ENCODE measurements at places on chromosomes 7 and 10. TPM values are rescaled to one million over a fixed set of nuclear protein-coding genes. Genes with fewer than 3 reads are reported as not detected.

HOXA13 gene
- not detected for total RNA-seq

MINDY4 gene
- total RNA-seq = 4.1 TPM

- no peak for DNase-seq
Observed at GRCh38 chr10:34911661-34912205, 96.6 kb upstream of the PARD3 start.

- no peak for DNase-seq
Observed at GRCh38 chr7:127625331-127625730, 7.4 kb upstream of the PAX4 start.

GRCh38 chr7:53397911-53398310, 362.5 kb downstream of the POM121L12 start:
- no peak for DNase-seq

STYXL1 gene
- 49.0 TPM for total RNA-seq

PKD1L1 gene
- total RNA-seq = under 0.01 TPM

- no peak for DNase-seq
Observed at GRCh38 chr7:132646052-132646451, 69.8 kb upstream of the PLXNA4 start.

H2BK1 gene
- not detected for total RNA-seq
